NCI-H2081 (cell line): ENCODE measurements at places on chromosomes 12 and 14.

GRCh38 chr14:99524091-99524661, 43.0 kb downstream of the CCNK start:
- DNase-seq, result peak; percentile 68

GRCh38 chr12:120156315-120157259, 37.9 kb downstream of the GCN1 start:
- no peak for DNase-seq

DNA sequence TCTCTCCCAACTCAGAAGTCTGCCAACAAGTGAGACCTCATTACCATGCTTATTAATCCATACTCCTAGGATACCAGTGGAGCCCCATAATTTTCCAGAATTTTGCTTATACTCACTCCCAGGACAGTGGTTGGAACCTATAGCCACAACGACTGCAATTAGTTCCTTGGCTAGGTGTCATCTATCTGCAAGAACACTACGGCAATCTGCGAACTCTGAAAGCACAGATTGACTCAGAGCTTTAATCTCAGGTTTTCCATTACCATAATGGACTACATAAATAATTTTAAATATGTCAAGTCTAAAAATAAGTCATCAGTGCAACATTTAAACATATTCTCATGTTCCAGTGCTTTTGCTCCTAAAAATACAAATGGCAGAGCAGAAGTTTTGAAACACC, 33.4 kb downstream of the TMTC3 start:
- DNase-seq, result no peak

DNA sequence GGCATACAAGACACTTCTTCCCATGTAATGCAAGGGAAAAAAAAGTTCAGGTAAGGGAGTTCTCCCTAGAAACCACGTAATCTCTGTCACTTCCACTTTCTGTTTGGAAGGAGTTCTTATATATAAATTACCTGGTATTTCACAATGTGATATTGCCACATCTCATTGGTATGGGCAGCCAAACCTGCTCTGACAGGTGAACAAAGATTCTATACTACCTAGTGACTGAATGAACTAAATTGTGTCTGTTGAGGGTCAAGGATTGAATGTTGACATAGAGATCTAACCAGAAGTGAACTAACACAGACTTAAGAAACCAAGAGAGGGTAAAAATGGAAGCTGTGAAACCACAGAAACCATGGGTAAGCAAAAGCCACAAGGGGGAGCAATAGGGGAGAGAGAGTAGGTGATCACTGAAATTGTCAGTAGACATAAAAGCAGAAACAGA, 161.3 kb downstream of the RPL10L start:
- DNase-seq, result peak; percentile 3

DNA sequence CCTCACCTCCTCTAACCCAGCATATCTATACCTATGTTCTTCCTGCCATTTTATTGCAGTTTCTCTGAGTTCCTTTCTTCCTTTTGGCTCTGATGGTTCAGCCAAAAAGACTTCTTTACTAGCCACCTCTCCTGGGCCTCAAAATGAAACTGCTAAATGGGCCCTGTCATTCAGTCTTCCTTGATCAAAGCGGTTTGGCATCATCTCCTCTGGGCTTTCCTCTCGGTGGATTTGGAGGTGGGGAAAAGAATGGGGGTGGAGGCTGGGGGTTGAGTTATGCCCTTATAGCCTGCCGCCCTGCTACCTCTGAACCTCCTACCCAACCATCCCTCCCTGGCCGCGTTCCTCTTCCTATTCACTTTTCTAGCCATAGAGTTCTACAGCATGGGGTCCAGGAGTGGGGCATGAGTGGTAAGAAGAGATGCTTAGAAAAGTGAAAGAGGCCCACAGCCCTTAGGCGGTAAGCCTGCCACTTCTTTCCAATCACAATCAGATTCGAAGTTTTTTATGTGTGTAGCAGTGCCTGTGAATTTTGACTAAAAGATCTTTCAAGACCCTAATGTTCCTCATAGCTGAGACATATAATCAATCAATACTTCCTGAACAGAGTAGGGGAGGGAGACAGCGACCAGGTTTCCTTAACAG, 2.5 kb downstream of the AJUBA start:
- DNase-seq, result no peak

- peak; percentile 41 for DNase-seq
Measured at GRCh38 chr14:59897757-59898383, 22.1 kb upstream of the LRRC9 start.

DNA sequence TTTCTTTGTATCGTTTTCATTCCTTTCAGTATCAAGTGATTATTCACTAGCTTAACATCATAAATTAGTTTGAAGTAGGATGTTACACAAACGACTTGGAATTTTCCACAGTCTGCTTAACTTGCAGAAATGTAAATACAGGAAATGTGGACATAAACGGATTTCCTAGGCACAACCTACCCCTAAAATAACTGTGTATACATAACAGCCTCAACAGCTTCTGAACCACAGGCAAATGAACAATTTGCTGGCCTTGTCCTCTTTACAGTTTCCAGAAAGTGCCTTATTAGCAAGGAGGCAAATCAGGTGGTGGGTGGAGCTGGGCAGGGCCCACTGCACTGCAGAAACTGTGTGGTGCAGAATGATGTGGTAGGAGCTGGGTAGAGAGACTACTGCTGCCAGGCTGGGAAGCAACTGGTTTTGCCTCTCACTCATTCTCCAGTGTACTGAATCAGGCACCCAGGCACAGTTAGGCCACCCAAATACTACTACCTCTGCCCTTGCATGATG, 14.1 kb downstream of the DRAM1 start:
- DNase-seq, result no peak

DNA sequence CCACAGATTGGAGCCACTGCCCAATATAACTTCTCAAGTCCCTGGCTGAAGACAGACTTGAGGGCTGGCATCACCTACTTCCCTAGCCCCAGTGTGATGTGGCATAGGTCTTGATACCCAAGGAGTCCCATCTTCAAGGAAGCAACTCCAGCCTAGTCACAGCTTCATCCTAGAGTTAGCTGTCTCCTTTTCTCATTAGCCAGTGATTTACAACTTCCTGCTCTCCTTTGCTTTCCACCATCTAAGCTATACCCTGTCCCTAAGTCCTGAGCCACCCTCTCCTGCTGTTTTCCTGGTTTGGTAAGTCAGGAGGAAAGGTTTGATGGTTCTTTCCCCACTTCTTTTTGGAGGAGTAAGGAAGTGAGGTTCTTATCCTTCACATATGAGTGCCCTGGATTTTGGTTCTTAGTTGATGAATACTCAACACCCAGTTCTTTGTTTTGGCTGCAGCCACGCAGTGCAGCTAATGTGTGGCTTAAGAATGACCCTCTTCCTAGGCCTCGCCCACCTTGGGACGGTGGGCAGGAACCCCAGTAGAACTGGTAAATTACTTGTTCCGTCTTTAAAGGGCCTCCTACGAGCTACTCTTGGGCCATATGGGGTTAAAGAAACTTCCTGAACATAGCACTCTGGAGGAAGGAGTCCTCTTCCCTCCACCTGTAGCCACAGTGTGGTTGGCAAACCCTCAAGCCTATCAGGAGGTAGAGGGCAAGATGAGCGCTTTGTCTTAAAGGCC, 3.9 kb upstream of the GPX2 start:
- no peak for DNase-seq

- DNase-seq, result peak; percentile 15
Measured at GRCh38 chr12:41190338-41190737, 2.2 kb downstream of the PDZRN4 start.

DNA sequence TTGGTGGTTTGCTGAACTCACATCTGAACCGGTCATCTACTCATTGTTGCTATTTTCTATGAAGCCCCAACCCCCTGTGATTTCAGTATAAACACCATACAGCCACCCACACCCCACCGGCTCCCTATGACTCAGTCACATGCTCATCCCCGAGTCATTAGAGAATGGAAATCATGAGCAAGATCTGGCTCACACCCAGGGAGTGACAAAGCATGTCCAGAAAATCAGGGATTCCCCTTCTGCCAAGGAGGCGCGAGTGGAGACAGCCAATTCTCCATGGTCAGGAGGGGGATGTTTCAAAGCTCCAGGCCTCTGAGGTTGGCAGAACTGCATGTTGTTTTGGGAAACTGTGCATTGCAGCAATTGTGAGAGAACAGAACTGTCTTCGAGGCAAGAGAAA, 657.5 kb upstream of the TBX3 start:
- no peak for DNase-seq

DNA sequence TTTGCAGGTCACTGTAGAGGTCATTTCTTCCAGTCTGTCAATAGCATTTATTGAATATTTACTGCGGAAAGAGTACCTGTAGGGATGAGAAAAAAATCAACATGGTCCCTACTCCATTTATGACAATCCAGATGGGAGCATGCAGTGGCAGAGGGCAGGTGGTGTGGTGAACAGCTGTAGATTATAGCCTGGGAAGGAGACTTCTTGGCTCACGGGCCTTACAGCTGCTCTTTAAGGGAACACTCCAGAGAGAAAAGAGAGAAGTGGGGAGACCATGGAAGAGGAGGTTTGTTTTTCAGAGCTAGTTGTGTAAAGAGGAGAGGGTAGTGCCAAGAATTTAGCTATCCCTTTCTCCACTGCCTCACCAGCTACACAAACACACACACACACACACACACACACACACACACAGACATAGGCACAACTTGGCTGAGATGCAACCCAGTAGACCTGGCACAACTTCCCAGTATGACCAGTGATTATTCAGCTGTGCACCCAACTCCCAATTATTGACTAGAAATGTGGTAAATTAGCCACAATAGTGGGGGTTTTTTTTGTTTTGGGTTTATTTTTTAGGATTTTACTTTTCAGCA, 41.0 kb downstream of the GPHB5 start:
- DNase-seq, result peak; percentile 49

GRCh38 chr14:65433646-65434045, 21.1 kb downstream of the FUT8 start:
- no peak for DNase-seq

DNA sequence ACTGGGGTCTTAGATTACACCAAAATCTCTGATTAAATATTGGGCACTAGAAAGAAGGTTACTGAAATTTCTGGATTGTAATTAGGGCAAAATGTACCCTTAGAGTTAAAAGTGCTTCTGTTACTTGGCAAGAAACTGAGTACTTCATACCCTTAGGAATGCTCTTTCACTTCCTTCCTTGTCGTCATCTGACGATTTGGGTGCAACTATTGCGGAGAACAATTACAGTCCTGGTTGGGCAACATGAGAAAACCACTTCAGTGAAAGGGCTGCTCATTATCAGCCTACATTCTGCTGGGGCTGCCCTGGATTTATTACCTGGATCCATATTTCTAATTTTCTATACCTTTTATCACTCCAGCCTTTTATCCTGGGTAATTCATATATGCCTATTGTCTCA, 348.5 kb upstream of the MDGA2 start:
- no peak for DNase-seq

- DNase-seq, result peak; percentile 43
Measured at GRCh38 chr12:69254046-69254445, 14.7 kb downstream of the CPSF6 start.

- DNase-seq, result peak; percentile 18
Measured at GRCh38 chr12:119649202-119649808, 18.6 kb upstream of the PRKAB1 start.

GRCh38 chr14:79331830-79332229, 879.5 kb downstream of the DIO2 start:
- DNase-seq, result no peak

GRCh38 chr14:59207506-59207933, 19.1 kb downstream of the DAAM1 start:
- DNase-seq, result no peak

- DNase-seq, result no peak
Measured at GRCh38 chr14:71933001-71933587, 865 bp downstream of the RGS6 start.

GRCh38 chr14:75626396-75626795, 34.3 kb downstream of the ERG28 start:
- DNase-seq, result no peak

DNA sequence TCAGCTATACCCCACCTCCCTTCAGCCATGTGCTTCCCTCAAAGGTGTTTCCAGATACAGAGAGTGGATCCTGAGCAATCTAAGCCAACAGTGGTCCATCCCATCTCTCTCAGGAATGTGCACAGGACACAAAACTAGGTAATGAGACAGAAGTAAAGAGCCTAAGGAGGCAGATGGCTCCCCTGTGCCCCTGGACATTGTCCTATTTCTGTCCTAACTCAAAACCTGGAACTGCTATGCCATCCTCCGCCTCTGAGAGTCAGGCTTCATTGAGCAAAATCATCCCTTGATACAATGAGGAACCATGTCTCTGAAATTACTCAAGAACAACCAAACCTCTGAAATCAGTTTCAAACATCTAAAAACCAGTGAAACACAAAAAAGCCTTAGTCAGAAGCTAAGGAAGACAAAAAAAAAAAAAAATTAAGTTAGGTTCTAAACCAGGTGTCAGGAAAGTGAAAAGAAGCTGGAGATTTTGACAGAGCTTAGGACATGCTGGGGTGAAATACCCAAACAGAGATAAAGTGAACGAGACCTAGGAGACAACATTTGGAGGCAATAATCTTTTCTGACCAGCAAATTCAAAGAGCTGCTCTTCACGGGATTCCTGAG, 200.3 kb upstream of the PLEKHG7 start:
- no peak for DNase-seq

GRCh38 chr14:103330536-103330935, 3.5 kb upstream of the EIF5 start:
- no peak for DNase-seq

DNA sequence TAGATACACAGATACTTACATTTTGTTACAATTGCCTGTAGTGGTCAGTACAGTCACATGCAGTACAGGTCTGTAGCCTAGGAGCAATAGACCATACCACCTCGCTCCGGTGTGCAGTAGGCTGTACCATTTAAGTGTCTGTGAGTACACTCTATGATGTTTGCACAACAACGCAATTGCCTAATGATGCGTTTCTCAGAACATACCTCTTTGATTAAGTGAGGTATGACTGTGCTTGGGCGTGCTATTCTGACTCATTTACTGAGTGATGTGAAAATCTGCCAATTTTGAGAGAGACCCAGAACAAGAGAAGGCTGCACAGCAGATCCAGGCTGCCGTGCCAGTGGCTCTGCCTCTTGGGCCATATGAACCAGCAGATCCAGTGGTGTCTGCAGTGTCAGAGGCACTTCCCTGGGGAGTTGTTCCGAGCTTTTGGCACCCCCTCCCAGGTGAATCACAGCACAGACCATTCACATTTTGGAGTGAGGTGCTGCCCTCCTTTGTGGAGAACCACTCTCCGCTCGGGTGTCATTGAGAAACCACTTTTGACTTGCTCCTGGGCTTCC, 20.4 kb downstream of the DLK1 start:
- DNase-seq, result no peak

DNA sequence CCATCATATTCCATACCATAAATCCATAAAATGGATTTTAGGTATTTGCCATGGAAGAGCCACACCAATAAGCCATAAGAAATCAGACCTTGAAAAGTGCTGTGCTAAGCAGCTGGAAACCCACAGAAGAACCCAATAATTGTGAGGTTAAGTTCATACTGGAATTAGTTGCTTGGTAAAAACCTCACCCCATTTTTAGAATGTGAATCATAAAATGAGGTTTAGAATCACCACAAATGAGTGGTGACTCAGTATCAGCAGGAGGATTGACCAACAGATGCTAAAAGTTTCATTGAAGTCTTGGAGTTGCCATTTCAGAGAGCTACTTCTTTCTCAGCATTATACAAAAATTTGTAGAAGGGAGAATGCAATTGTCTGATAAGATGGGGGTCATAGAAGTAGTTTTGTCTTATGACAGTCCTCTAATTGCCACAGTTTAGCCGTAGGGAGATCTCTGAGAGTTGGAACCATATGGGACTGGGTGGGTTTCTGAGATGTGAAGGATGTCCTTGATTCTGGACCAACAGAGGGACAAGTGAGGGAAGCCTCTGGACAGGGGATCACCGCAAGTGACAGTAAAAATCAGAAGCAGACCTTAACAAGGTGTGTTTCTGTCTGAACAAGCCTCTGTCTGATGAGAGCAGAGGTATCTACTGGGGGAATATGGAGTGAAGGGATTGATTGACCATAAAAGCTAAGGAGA, 1.4 kb upstream of the STON2 start:
- no peak for DNase-seq

GRCh38 chr12:49869816-49870500, 27.1 kb upstream of the BCDIN3D start:
- no peak for DNase-seq
